GM20000 (cell line): ENCODE measurements at places on chromosomes 3 and 15.

GRCh38 chr3:186105543-186105942 is 3.3 kb downstream of the ETV5 start:
- DNase-seq = peak; percentile 50

DNA sequence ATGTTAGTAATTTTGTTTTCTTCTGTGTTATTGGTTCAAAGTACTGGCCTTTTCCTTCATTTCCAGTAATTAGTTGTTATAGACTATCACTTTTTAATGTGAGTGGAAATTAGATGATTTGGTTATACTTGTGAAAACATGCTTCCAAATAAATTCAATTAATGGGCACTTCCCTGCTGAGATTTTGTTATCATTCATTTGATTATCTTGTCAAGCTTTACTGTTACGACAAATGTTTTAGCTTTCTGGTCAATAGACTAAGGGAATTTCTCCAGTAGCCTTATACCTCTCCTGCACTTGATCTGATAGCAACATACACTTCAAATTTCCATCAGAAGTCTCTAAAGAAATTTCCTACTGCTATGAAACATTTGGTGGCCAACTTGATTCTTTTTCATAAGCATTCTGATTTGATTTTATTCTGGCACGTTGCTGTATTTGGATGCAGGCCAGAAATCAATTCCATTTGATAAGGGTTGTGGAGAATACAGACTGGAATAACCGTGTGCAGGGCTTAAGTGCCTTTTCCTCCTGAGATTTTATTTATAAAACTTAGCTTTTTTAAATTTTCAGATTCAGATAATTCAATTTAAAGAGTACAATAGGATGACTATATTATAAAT is 573.8 kb upstream of the NAALADL2 start:
- no peak for DNase-seq

- no peak for DNase-seq
These were observed 19.1 kb upstream of the EIF1B start for GRCh38 chr3:40290396-40290795.

- DNase-seq = no peak
These were observed 26.6 kb downstream of the IDH2 start for GRCh38 chr15:90075420-90076289.

- no peak for DNase-seq
These were observed 11.7 kb downstream of the EDEM1 start for GRCh38 chr3:5198986-5199731.

DNA sequence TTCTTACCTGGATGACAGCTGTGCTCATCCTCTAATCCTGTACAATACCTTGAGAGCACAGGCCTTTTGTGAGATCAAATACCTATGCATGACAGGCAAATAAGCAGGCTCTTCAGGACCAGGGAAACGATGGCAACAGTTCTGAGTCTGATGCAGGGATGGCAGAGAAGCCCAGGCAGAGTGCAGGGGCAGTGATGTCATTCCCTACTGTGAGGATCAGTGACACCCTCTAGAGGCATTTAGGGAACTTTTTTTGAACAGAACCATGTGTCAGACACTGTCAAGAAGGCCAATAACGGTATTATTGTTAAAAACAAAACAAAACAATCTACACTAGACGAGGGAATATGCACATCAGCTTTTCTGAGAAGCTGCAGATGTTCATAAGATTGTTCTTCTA is 314.8 kb upstream of the CTDSPL start:
- DNase-seq = peak; percentile 52

DNA sequence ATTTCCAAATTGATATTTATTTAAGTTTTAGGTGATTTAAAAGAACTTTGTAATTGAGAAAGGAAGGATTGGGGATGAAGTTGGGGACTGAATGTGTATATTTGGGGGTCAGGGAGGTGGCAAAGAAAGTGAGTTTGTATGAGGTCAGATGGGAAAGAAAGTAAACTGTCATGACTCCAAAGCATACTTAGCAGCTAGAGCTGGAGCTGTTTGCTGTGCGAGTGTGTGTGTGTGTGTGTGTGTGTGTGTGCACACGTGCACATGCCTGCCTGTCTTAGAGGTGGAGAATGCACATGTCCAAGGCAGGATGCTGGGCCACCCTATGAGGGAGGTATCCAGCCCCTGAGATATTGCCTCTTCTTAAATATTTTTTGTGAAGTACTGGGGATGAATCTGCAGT is 21.0 kb downstream of the BOC start:
- no peak for DNase-seq

DNA sequence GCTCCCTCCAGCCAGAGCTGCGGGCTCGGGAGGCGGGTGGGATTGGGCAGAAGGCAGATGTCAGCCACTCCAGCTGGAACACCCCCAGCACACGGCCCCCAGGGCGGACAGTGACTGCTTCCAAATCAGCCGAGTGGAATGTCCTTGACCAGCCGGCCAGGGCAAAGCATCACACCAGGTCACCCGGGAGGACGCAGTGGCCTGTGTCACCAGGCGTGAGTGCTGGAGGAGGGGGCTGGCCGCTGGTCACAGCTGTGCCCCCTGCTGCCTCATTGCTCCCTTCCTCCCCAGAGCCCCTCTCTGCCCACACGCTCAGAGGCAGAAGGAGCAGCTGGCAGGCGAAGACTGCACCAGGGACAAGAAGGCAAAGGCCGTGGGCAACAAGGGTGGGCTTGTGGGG is 33.5 kb downstream of the NTRK3 start:
- no peak for DNase-seq

- DNase-seq = no peak
These were observed 209.8 kb downstream of the GAP43 start for GRCh38 chr3:115833074-115833473.

DNA sequence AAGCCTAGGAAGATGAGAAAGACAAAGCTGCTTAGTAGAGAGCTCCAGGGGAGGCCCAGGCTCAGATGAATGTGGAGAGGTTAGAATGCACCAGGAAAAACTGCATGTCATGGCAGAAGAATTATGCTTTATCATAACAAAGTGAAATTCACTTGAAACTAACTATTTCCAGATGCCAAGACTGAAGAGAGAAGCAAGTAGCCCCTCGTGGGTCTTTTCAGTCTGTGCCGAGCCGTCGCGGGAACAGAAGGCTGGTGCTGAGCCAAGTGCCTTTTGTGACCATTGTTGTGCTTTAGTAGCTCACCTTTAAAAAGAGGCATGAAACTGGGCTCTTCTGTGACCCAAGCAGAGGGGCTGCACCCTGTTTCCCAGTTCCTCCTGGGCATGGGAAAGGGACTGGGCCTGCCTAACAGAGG is 73.2 kb downstream of the CHDH start:
- DNase-seq = no peak

DNA sequence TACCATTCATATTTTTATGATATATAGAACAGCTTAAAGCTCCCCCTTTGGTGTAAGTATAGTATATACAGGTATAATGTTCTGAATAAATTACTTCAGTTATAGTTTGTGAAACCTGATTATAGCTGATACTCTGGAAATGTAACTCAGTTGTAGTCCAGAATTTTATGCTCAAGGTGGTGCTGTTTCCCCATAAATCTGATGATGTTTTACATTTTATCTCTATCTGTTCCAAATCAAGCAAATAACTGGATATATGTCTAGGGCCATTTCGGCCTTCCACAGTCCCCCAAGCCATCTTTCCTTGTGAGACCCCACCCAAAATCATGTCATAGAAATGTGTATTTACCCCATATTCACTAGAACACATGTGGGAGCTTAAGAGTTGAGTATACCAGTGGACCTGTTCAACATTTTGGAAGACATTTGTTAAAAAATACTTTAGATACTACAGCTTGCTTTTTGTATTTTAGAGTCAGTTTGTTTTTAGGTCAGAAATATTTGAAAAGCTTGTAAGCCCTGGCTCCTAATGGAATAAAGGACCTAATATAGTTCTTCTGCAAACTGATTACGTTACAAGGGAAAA is 107.1 kb downstream of the ATG7 start:
- peak; percentile 27 for DNase-seq

DNA sequence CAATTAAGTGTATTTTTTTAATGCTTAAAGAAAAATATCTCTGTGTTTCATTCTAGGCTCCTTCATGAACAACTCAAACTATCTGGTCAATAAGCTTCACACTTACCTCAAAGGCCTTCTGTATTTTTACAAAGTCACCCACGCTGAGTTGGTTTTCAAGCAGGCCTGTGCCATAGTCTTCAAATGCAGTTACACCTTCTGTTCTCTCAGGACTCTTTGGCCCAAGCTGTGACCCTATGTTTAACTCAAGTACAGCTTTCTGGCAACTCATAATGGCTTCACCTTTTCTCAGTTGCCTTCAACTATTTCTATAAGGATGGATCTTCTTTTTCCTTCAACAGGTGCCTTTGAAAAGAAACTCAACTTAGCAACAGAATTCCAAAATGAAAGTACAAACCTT is 587 bp downstream of the WDR49 start:
- DNase-seq = no peak

- no peak for DNase-seq
These were observed 531.0 kb upstream of the NR2F2 start for GRCh38 chr15:95799286-95800200.

- DNase-seq = no peak
These were observed 1.3 kb downstream of the ARHGEF26 start for GRCh38 chr3:154122552-154122911.

DNA sequence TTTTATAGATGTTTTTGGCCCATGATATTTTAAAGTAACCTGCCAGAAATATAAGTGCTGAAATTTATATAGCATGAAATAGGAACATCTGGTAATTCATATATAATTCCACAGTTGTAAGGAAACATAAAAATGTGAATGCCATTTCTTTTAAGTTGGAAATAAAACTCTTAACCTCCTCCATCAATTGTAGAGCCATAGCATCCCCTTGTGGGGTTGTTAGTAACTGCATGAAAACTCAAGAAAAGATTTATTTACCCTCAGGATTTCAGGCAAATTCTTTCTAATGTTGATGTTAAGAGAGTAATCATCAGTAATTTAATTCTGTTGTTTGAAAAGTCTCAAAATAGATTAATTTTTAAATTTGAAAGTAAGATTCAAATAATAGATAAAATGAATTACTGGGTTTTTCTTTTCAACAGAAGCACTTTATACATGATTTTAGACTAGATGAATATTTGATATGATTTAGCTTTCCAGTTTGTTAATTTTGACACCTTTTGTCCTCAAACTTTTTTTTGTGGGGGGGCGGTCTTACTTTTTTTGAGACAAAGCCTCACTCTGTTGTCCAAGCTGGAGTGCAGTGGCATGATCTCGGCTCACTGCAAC is 74.7 kb downstream of the RASA2 start:
- DNase-seq = peak; percentile 14

DNA sequence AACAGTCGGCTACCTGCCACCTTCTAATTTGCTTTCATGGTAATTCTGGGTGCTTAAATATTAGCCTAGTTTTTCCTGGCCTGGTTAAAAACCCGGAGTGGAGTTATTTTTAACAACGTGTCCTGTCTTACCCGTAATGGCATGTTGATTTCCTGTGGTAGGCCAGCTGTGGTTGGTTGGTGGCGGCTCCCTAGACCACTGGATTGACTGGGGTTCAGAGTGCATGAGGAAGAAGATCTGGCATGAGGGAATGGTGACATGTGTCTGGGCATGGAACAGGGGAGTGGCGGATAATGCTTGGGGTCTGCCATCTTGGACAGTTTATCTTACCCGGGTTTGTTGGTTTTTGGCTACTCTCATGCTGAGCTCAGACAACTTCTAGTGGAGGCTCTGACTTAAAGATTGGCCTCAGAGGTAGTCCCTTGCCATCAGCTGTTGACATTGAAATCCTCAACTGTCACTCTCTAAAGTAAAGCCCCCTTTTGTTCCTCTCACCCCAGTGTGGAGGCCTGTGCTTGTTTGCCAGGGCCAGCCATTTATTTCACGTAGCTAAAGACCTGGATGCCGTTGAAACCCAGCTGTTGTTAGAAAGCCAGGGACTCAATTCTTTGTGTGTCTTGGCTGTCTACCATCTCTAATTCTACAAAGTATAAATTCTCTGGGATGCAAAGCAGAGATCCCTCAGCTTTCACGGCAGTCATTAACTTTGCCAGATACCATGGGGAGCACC is 81.6 kb downstream of the DNASE1L3 start:
- no peak for DNase-seq

- DNase-seq = no peak
These were observed 51.6 kb upstream of the DUT start for GRCh38 chr15:48279608-48280007.

DNA sequence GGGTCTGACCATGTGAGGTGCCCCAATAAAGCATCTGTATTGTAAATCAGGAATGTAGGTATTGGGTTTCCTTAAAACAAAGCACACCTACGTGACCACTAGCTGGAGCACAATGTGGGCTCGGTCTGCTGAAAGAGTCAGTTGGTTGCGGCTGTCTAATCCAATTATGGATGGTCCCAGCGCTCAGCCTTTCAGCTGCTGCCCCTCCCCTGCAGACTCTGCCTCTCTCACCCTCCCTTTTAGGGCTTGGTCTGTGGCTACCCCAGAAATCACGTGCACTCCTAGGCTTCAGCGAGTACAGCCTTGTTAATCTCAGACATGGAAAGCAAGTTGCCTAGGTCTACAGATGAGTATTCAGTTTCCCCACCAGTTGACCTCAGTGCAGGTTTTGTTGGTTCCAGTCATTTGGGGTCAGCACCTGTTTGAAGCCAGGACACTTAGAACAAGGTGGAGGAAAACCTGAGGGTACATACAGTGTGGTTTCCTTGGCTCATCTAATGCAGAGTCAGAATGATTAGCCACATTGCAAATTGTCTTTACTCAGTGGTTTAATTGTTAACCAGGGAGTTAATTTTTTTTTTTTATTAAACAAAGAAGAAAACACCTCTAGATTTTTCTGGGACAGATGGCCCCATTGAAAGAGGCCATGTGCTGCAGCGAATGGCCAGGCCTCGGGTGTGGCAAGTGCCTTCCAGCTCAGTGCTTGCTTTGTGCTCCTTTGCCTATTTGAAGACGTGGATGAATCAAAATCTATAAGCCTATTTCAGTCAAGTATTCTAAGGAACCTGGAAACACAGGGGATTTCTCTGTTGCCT is 137.7 kb downstream of the IGF1R start:
- DNase-seq = no peak

GRCh38 chr15:81851757-81852156 is 194.1 kb downstream of the MEX3B start:
- no peak for DNase-seq

GRCh38 chr15:52233405-52233804 is 42.2 kb upstream of the GNB5 start:
- DNase-seq = peak; percentile 39

DNA sequence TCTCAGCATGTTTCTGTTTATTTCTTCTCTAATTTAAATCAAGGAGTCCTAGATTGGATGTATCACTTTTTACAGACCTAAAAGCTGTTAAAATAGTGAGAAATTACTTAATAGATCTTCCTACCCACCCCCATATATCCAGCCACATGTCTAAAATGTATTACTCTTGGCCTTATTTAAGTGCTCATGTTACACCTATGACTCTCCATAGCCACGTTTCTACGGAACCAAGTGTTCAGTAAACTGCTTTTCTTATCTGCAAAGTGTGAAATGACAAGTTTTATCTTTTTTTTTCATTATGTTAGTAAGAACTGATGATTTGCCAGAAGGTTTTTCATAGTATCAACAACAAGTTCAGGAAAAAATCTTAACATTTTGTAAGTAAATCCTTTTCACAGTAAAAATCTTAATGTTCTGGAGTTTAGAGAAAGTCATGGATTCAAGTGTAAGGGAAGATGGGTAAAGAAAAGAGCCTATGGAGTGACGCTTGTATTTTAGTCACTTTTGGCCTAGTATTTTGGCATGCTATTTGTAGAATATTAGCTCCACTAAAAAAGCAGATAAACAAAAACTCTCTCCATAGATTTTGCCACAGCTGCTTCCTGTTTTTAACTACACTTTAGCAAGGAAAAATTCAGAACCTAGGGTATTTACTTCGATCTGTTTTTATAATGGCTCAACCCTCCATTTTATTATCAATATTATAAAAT is 41.2 kb upstream of the IGSF10 start:
- DNase-seq = no peak

GRCh38 chr15:69852916-69853315 is 244.8 kb downstream of the TLE3 start:
- no peak for DNase-seq

- peak; percentile 32 for DNase-seq
These were observed 56.1 kb downstream of the TAFA4 start for GRCh38 chr3:68876112-68876713.
